ENCODE measurements at places on chromosomes 1 and 21.
A peak's percentile ranks its signal among the peaks of the same experiment; 100 is the strongest.

- DNase-seq = no peak
Measured at GRCh38 chr1:24318615-24319311, 394 bp upstream of the GRHL3 start.

DNA sequence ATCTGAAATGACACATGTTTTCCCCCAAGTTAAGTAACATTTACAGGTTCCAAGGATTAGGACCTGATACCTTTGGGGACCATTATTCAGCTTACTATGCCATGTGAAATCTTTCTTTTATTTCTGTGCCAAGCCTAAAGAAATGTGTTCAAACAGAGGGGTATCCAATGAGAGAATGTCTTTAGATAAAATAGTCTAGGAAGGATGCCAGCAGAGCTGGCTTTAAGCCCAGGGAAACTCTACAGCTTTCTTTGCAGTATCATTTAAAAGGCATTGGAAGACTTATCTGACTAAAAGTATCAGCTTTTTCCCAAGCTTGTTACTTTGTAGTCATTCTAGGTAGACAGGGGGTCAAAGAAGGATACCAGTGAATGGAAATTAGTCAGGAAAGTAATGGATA is 860.4 kb downstream of the PLA2G4A start:
- DNase-seq = no peak

- DNase-seq = peak; percentile 86
Measured at GRCh38 chr1:209652873-209653401, 712 bp upstream of the LAMB3 start.

- no peak for DNase-seq
Measured at GRCh38 chr1:118042501-118042900, 113.0 kb downstream of the WDR3 start.

DNA sequence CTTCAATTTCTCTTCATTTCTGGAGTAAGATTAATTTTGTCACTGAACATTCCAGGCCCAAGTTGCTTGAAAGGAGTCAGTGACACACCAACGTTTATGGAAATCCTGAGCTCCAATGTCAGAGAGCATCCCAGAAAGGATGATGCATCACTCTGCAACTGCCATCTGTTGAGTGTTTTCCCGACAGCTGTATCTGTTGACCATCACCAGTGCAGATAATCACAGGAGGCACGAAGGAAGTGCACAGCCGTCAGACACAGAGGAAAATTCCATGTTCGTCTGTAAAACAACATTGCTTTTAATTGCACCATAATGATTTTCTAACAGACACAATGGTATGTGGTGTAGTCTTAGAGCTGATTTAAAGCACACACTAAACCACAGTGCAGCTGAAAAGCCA is 376.7 kb upstream of the ADGRL2 start:
- no peak for DNase-seq

GRCh38 chr1:65002156-65002507 is 35.8 kb upstream of the JAK1 start:
- DNase-seq = no peak

Measured in NCI-H2029 (cell line).